ENCODE measurements at places on chromosomes 4 and X.

DNA sequence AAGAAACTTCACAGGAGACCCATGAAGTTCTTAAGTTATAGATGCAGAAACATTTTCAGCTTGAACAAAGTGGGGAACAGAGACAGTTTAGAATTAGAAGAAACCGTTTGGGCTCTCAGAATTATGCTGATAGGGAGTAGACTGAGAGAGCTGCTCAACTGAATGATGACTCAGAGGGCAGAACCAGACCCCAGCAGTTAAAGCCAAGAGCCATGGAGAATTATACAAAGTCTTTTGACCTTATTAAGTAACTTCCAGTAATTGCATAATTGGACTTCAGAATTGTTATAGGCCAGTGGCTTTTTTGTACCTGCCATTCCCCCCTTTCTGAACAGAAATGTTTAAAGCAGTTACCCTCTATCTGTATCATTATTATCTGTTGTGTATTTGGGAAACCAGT is 642.1 kb downstream of the CCSER1 start:
- no peak for DNase-seq

- no peak for DNase-seq
These were observed 548.7 kb upstream of the DIPK2B start for GRCh38 chrX:45749375-45749774.

GRCh38 chrX:72305286-72306084 is at the start of gene CITED1:
TSS of gene CITED1 (minus strand) at chrX:72305914. CDS start at chrX:72302869, 3,045 bp downstream.
- no peak for DNase-seq

DNA sequence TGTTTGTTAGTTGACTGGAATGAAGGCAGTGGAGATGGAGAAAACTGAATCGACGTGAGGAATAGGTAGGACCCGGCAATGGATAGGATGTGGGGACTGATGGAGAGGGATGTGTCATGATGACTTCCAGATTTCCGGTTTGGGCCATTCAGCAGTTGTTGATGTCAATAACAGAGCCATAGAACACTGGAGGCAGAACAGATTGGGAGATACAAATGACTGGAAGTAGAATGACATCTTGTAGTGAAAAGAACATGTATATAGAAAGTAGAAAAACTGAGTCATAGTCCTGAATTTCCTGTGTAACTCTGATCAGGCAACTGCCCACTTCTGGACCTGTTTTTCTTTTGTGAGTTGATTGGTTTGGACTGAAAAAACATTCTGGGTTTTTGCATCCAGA is 24.5 kb downstream of the CETN2 start:
- DNase-seq: no peak

DNA sequence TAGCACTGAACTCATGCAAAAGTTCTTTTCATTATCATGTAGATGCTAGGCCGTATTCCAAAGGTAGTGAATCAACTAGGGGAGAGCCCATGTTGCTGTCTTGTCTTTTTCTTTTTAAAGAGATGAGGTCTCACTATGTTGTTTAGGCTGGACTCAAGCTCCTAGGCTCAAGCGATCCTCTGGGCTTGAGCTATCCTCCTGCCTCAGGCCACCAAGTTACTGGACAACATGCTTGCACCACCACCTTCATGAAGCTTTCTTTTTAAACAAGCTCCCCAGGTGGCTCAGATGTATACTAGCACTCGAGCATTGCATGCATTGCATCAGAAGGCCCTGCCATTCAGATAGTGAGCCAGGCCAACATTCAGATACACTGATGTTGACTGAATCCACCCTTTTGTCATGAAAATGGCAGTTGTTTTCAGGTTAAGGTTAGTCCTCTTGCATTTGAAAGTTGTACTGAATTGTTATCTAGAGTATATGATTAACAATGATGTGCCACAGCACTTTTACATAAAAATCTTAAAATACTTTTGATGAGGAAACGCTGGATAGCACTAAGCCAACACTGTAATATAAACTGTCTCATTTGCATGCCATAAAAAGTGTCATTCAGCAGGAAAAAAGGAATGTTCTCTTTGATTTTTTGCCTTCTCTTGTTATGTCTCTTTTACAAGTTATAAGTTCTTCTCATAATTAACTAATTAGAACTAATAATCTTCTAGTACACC is 76.7 kb downstream of the FNIP2 start:
- no peak for DNase-seq

- no peak for DNase-seq
These were observed 22.7 kb downstream of the PSAPL1 start for GRCh38 chr4:7411896-7412553.

GRCh38 chr4:25923745-25924144 is 9.7 kb downstream of the SMIM20 start:
- DNase-seq: no peak

GRCh38 chr4:145396581-145396980 is 85.1 kb upstream of the SMAD1 start:
- no peak for DNase-seq

DNA sequence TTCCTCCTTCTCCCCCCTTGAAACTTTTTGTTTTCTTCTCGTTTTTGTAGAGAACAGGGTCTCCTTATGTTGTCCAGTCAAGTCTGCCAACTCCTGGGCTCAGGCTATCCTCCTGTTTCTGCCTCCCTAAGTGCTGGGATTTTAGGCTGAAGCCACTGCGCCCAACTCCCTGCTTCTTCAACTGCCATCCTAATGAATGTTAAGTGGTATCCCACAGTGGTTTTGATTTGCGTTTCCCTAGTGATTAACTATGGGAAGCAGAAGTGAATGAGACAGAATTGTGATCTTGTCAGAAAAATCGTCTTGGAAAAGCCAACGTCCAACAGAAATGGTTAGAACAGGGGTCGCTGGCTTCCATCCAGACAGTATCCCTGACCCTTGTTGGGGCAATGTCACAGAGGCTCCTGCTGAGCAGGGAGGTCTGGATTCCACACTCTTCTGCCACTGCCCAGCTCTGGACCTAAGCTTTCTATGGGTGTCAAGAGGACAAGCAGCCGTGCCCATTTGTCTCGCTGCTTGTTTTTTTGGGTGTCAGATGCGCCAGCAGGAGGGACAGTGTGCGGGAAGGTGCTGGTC is 869 bp upstream of the ADD1 start:
- no peak for DNase-seq

DNA sequence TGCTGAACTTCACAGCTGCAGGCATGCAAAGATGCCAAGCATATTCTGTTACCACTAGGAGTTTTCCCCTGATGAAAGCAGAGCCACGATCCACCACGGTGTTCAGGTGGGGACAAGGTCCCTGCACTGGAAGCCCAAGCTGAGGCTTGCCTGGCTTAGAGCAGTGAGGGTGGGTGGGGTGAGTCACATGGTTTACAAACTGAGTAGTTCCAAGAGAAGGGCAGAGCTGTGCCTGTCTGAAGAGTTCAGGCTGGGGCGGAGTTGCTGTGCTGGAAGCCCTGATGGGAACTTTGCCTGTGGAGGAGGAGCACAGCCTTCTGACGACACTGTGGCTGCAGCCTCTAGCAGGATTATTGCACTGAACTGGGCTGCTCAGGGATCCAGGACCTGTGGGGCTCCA is 45.5 kb downstream of the FAM9B start:
- no peak for DNase-seq

DNA sequence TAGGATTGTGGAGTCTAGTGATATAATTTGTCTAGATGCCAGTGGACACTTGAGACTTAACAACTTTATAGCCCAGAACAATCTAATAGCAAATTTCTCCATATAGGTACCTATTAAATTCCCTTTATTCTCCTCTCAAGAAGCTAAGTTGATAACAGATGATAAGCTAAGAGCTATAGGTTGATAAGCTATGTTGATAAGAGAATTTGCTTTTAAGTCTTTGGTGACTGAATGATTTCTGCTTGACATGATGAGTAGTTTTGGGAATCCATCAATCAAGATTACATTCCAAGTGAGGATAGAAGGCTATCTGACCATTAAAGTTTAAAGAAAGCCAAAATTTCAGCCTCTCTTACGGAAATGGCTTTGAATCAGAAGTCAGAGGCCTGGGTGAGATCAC is 131.6 kb downstream of the EMCN start:
- DNase-seq: no peak

DNA sequence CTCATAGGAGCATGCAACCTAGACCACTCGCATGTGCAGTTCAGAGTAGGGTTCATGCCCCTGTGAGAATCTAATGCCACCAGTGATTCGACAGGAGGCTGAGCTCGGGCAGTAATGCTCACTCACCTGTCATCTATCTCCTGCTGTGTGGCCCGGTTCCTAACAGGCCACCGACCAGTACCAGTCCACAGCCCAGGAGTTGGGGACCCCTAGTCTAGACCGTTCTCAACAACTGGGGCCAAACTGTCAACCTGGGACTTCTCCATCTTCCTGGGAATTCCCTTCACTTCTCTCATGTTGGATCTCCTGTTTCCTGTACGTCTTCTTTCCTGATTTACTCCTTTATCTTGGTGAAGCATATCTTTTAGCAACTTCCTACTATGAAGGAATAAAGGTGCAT is 79.4 kb upstream of the HELT start:
- DNase-seq: no peak

DNA sequence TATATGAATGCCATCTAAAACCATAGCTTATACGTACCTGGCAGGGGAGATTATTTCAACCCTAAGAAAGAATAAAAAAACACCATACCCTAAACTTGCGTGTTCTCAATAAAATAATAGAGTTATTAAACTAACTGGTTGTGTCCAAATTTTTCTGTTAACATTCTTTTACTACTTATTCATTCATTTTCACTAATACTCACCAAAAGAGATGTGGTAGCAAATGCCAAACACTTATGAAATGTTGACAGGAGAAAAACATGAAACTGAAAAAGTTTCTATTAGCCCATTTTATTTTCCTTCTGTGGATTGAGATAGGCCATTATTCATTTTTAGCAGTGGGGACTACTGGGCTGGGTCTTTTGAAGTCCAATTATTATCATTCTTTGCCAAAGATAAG is 102.0 kb downstream of the TSPAN5 start:
- no peak for DNase-seq

Measured in stimulated activated CD8-positive, alpha-beta memory T cell treated with anti-CD3 and anti-CD28 coated beads, Interleukin-4, amount 100 ng/mL, for 1 hour (primary cell).